ENCODE measurements at places on chromosomes 2 and 18. TPM values are rescaled to one million over a fixed set of nuclear protein-coding genes. Genes with fewer than 3 reads are reported as not detected.

GRCh38 chr2:205280596-205281236 is 401.6 kb upstream of the NRP2 start:
- H3K27ac ChIP-seq, result no peak overlapping the region
- H3K36me3 ChIP-seq, result no peaks in the 10 kb centered on the region
- no peak overlapping the region for H3K4me3 ChIP-seq

DNA sequence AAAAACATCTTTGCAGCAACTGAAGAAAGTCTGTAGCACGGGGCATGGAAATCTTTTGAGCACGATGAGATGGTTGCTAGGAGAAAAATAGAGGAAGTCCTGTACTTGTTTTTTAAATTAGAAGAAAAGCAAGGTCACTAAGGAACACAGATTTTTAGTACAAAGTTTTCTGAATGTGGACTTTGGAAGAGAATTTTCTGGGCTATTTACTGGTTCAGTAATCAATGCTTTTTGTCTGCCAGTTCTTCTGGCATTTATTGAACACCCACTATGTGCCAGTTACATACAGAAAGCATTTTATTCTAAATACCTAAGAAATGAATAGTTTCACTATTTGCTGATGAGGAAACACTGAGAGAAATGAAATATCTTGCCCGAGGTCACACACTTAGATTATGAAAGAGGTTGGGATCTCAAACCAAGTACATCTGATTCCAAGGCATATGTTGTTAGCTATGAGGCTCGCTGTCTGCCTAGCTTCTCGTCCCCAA is 15.6 kb upstream of the MAP3K20 start:
- H3K27ac ChIP-seq, result no peak overlapping the region
- H3K36me3 ChIP-seq, result no peaks in the 10 kb centered on the region
- H3K27me3 ChIP-seq, result no peaks in the 10 kb centered on the region

DNA sequence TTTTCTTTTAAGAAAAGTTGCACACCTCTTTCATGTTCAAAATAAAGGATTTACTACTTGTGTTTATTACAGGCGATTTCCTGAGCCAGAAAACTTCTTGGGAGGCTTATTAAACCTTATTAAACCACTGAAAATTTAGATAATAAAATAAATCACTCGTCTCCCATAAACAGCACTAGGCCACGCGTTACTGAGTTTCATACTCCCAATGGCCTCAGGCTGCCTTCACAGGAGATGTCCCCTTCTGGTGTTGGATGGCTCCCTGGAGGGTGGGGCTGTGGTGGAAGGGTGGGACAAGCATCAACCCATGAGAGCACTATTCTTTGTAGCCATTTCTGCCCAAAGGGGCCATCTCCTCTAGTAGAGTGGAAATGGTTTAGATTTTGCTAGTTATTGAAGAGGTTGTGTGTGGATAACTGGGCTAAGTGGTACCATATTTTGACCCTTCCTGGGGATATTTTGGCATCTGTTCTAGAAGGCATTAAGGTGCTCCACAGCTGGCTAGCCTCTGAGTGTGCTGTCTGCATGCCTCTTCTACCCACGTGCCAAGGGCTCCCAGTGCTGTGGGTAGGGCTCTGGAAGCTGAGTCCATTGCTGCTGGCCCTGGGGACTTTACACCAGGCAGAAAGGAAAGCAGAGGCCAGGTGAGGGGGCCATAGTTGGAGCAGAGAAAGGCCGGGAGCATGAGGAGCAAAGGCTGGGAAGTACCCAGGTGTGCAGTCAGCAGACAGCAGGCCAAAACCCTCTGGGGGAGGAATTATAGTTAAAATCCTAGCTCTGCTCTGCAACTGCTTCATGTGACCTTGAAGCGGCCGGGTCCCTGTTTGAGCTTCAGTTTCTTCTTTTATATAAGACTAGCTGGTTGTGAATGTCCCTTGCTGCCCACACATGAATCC is 121.7 kb upstream of the SMAD2 start:
- no peaks in the 10 kb centered on the region for H3K27me3 ChIP-seq
- no peaks in the 10 kb centered on the region for H3K36me3 ChIP-seq
- H3K27ac ChIP-seq, result no peak overlapping the region
- H3K4me3 ChIP-seq, result no peak overlapping the region

DNA sequence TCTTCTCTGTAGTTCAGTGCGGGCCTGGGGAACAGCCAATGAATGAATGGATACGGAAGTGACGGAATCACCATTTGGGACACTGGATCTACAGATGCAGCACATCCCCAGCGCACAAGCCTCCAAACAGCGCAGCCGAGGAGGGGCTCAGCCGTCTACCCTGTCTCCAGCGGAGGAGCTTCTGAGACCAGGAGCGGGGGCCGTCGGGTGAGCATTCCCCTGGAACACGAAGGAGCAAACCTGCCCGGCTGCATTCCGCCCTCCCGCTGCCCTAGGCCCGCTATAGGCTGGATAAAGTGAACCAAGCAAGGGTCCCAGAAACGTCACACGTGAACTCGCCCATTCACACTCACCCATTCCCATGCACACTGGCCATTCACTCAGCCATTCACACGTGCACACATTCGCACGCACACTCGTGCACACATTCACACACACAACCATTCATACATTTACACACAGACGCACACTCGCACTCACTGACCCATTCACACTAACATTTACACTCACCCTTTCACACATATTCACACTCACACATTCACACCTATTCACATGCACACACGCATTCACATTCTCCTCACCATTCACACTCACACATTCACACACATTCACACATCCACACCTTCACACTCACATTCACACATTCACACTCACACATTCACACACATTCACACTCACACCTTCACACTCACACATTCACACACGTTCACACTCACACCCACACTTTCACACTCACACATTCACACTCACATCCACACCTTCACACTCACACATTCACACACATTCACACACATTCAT is 63.4 kb downstream of the BIN1 start:
- no peak for DNase-seq
- no peaks in the 10 kb centered on the region for H3K36me3 ChIP-seq
- no peaks in the 10 kb centered on the region for H3K27me3 ChIP-seq
- no peak overlapping the region for H3K27ac ChIP-seq

DNA sequence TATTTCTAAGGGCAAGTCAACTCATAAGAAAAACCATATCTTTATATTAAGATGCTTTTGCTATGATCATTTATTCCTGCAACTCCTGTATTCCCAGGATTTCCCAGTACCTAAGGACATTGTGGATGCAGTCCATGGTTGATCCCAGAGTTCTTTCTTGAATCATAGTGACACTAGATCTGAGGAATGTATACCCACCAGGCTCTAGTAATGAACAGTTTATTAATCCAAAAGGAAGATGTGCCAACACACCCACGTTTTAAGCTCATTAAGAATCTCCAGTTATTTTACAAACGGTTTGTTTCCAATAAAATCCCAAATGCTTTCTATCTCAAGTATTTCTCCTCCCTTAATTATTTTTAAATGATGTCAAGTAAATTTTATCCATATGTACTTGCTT is 210.8 kb upstream of the ZEB2 start:
- no peaks in the 10 kb centered on the region for H3K4me1 ChIP-seq
- H3K36me3 ChIP-seq, result no peaks in the 10 kb centered on the region
- no peaks in the 10 kb centered on the region for H3K27me3 ChIP-seq
- H3K4me3 ChIP-seq, result no peak overlapping the region
- no peak for DNase-seq

DNA sequence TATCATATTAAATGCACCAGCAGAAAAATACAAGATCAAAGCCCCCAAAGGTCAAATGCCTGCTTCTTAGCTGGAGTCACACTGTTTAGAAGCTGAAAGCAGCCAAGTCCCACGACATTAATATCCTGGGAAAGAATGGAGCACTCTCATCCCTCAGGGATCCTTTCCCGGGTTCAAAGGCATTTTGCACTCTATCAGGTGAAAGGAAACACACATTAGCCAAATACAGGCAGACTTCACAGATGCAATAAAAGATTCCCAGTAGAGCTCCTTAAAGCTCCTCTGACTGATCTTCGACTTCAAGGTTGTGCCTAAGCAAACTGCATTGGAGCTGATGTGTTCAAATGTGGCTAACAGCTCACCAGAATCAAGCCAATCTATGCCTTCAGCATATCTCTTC is 158.4 kb downstream of the RNF152 start:
- H3K27me3 ChIP-seq, result no peaks in the 10 kb centered on the region
- no peaks in the 10 kb centered on the region for H3K4me1 ChIP-seq
- no peak overlapping the region for H3K4me3 ChIP-seq
- H3K36me3 ChIP-seq, result no peaks in the 10 kb centered on the region
- no peak for DNase-seq

DNA sequence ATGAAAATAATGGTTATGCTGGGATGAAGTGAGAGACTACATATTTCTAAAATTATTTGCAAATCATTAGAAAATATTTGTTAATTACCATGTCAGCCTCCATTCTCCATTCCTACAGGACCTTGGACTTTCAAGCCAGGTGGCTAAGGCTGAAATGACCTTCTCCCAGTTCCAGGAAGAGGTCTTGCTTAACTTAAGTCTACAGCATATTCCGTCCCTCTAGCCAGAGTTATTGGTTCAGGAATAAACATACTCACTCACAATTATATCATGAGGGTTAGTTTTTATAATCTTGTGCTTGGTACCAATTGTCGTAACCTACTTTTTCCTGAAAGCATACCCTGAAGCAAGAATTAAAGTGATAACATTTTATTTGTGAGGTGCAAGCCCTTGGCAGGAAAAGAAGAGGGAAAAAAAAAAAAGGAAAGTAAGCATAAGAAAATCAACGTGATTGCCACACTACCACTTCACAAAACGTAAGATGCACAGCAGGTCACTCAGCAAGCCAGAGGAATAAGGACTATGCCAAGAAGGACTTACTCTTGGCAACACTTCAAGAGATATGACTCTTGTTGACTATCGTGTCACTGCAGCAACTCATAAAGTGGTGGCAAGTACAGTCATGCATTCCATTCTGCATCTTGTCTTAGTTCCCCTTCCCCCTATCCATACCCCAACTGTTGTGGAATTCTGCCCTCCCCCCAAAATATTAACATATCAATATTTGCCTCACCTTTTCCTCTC is 479.1 kb downstream of the MBD2 start:
- no peak overlapping the region for H3K27ac ChIP-seq
- no peaks in the 10 kb centered on the region for H3K36me3 ChIP-seq
- DNase-seq, result no peak
- no peaks in the 10 kb centered on the region for H3K27me3 ChIP-seq
- no peak overlapping the region for H3K4me3 ChIP-seq

IL37 gene
- not detected for total RNA-seq

DNA sequence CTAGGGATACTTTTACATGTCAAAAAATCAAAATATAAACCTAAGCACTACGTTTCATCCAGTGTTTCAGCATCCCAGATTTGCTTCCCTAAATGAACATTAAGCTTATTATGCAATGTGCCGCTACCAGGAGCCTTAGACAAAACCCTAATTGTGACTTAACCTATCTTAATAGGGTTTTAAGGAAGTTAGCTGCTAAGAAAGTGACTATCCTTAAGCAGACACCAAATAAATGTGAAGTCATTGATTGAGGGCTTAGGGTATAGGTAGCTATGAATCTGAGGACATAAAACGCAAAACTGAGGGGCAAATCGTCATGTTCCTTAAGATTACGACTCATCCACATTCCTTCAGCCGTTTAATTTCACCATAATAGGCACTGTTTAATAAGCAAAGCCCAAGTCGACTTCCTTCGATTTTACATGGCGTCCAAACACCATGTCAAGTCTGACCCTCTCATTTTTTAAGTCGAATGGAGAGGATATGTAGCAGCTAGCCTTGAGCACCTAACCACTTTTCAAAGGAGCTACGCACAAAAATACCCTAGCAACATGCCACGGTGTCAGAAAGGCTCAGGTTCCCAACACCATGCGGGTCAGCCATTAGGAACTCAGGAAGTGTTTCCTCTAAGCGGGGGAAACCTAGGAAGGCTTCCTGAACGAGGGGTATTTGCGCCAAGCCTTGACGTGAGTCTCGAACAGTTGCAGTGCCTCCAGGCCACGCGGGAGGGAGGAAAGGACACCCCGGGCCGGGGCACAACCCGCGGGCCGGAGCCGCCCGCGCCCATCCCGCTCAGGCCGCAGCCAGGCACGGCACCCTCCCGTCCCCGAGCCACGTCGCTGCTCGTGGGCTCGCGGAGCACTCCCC is 1.0 kb downstream of the HDLBP start:
- peaks cover 17% of the 10 kb centered on the region for H3K4me1 ChIP-seq
- no peaks in the 10 kb centered on the region for H3K36me3 ChIP-seq
- peak overlapping the region; percentile 94 for H3K27ac ChIP-seq
- H3K27me3 ChIP-seq, result no peaks in the 10 kb centered on the region
- DNase-seq, result no peak
- H3K4me3 ChIP-seq, result peak overlapping the region; percentile 79

KIF1A gene
- 3.2 TPM for total RNA-seq

- no peak overlapping the region for H3K4me3 ChIP-seq
- H3K27ac ChIP-seq, result no peak overlapping the region
- H3K27me3 ChIP-seq, result no peaks in the 10 kb centered on the region
- peaks cover 29% of the 10 kb centered on the region for H3K4me1 ChIP-seq
- no peak for DNase-seq
These were observed 40.3 kb upstream of the IGFBP5 start for GRCh38 chr2:216735668-216736067.

GRCh38 chr2:14891546-14891945 is 259.0 kb downstream of the LRATD1 start:
- H3K27me3 ChIP-seq, result no peaks in the 10 kb centered on the region
- no peak overlapping the region for H3K4me3 ChIP-seq
- no peak overlapping the region for H3K27ac ChIP-seq
- H3K36me3 ChIP-seq, result no peaks in the 10 kb centered on the region
- no peak for DNase-seq
- H3K4me1 ChIP-seq, result no peaks in the 10 kb centered on the region

GRCh38 chr2:240722796-240723735 is 31.4 kb downstream of the AQP12A start:
- H3K27ac ChIP-seq, result no peak overlapping the region
- DNase-seq, result no peak
- no peaks in the 10 kb centered on the region for H3K36me3 ChIP-seq
- H3K27me3 ChIP-seq, result no peaks in the 10 kb centered on the region
- no peaks in the 10 kb centered on the region for H3K4me1 ChIP-seq

DNA sequence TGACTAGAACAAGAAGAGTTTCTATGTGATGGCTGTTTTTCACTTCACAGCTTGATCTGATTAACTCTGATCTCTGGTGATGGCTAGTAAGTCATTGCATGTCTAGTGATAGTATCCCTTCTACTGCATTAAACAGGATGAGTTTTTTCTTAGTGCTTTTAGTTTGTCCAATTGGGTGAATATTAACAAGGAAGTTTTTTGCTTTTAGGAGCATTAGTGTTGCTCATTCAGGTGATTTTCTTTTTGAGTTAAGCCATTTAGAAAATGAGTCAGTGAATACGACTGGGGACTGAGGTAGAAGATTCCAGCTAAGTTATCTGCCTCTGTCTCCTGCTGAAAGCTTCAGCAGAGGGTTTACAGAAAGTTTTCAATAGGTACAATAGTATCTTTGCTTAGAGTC is 306.7 kb downstream of the PIK3C3 start:
- H3K4me1 ChIP-seq, result no peaks in the 10 kb centered on the region
- H3K27me3 ChIP-seq, result no peaks in the 10 kb centered on the region
- DNase-seq, result no peak
- H3K4me3 ChIP-seq, result no peak overlapping the region
- H3K36me3 ChIP-seq, result no peaks in the 10 kb centered on the region

HAAO gene
- total RNA-seq, result 33.0 TPM

- no peaks in the 10 kb centered on the region for H3K4me1 ChIP-seq
- no peaks in the 10 kb centered on the region for H3K27me3 ChIP-seq
- no peak for DNase-seq
These were observed 391.1 kb downstream of the DCC start for GRCh38 chr18:52730972-52731619.
